Ovary (tissue), 10 donors: ENCODE measurements at places on chromosomes 2 and 18. TPM values are rescaled to one million over a fixed set of nuclear protein-coding genes. Genes with fewer than 3 reads are reported as not detected.

Gene ZBTB7C
- total RNA-seq, result 1.5 TPM

Gene MAT2A
- 128 TPM for total RNA-seq

Gene UGT1A8
- total RNA-seq, result not detected

Gene VWC2L
- 0.11 TPM for total RNA-seq

Gene TNFRSF11A
- total RNA-seq, result 1.4 TPM

Gene ST6GAL2
- not detected for total RNA-seq

DNA sequence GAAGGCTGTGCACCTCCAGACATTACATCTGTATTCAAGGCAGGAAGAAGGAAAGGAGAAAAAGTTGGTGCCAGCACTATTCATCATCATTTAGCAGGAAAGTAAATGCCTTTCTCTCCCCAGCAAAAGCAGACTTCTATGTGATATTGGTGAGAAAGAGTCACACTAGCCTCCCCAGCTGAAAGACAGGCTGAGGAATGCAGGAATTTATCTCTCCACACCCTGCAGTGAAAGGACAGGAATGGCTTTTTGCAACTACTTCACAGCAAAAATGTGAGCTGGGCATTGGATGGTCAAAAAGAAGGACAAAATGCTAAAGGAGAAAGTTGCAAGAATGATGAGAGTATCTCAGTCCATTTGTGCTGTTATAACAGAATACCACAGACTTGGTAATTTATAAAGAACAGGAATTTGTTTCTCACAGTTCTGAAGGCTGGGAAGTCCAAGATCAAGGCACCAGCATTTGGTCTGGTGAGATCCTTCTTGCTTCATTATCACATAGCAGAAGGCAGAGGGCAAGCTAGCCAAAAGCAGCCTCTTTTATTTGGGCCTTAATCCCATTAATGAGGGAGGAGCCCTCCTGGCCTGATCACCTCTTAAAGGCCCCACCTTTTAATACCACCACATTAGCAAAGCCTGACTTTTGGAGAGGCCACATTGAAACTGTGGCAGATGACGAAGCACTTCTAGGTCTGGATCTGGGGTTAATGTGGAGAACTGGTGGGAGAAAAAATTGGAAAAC, 388.1 kb upstream of the SLC14A2 start:
- DNase-seq, result no peak

GRCh38 chr2:154470376-154470775, 228.1 kb upstream of the KCNJ3 start:
- no peak for DNase-seq

GRCh38 chr2:1995987-1996386, 251.7 kb upstream of the PXDN start:
- DNase-seq, result no peak

- no peak for DNase-seq
Measured at GRCh38 chr2:94874277-94874997, 3.2 kb downstream of the TEKT4 start.

DNA sequence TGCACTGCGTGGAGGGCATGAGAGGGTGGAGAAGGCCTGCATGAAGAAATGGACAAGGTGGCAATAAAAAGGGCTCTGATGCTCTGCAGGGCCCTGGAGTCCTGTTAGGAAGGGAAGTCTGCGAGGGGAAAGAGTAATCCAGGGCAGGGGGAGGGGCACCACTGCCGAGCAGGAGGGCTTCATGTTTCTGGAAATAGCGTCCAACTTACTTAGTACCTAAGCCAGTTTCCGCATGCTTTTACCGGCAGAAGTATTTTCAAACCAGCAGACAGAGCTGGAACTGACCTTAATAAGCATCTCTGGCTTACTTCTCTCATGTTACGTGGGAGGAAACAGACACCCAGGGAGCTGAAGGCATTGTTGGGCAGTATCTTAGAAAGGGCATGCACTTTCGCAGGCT, 156.7 kb downstream of the GALNT14 start:
- DNase-seq, result peak; percentile 24

- DNase-seq, result no peak
Measured at GRCh38 chr2:126863336-126864015, 35.2 kb upstream of the TEX51 start.

DNA sequence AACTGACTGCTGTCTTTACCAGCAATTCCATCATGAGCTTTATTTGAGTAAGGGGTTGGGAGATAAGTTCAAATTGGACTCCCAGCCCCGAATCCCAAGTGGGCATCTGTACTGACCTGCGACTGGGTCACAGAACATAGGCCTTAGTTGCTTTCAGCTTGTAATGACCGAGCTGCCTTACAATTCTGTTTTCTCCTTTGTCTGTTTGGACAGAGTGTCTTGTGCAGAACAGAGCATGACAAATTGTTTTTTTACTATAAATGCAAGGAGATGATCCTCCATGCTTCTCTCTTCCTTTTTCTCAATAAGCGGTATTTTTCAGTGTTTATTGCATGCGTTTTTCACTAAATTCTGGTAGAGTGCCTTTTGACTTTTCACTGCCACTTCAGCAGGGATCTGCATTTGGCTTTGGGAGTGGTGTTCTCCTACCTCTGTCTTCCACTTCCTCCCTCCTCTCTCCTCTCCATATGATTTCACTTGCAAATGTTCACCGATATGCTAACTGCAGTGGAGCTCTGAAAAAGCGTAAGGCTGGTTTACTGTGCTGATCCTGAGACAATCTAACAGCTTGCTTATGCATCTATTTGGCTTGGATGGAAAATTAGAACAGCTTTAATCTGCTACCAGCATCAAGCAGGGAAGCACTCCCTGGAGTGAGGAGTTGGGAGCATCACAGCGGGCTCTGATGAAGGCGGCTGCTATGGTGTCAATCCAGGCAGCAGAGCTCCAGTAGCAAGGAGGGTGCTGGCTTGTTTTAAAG, 158.8 kb upstream of the SMIM21 start:
- DNase-seq, result no peak

DNA sequence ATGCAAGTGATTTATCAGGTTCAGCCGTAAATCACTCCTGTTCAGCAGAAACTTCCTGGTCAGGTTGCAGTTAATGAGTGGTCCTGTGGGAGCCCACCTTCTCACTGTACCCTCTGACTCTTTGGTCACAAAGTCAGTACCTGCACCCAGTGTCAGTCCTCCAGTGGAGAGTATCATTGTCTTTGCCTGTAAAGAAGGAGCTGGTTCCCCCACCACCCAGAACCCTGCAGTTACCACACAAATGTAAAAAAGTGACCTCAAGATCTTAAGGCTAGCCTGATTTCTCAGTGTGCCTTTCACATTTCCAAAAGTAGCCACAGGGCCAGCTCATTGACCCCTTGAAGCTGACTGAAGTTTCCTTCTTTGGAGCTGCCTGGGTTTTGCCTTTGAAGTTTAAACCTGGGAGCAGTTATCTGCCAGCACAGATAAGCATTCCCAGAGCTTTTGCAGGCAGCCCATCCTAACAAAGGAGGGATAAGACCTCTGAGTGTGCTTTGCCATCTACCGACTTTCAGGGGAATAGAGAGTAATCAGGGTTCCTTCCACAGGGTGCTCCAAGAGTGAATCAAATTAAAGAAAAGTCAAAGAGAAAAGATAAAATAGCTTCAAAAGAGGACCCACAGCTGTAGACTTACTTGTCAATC, 725.2 kb downstream of the CPS1 start:
- DNase-seq, result no peak

DNA sequence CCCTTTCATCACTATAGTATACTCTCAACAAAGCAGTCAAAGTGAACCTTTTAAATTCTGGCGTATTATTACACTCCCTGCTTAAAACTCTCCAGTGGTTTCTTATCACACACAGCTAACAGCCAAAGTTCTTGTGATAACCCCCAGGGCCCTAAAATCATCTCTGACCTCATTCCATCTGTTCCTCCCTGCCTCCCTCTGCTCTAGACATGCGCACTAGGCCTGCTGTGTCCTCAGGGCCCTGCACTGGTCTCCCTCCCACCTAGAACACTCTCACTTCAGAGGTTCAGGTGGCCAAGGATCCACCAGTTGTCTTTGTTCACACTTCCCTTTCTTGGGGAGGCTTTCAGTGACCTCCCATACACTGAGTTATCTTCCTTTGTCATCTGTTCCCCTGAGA, 603.4 kb downstream of the DSC3 start:
- no peak for DNase-seq

DNA sequence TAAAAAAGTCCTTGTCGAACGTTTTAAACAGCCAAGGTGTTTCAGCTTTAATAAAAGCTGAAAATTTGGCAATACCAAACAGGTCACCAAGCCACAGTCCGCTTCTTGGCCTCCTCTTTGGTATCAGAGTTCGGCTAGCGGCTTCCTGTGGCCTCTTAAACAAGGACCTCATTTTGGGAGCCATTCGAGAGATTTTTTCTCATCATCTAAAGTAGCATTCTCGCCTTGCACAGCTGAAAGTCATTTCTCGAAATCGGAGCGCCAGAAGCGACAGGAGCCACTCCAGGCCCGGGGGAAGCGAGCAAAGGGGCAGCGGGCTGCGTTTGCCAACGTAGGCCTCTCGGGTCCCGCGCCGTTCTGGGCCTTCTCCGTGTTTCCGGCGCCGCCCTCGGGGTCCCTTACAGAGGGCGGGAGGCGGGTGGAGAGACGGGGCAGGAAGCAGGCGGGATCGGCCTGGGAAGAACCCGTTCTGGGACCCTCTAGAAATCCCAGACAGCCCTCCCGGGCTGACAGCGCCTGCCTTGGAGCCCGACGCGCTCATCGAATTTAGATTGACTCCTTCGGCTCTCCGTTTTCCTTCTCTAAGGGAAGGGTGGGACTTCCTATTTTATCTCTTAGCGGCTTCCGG, 522 bp upstream of the ZNF407 start:
- DNase-seq, result peak; percentile 81

DNA sequence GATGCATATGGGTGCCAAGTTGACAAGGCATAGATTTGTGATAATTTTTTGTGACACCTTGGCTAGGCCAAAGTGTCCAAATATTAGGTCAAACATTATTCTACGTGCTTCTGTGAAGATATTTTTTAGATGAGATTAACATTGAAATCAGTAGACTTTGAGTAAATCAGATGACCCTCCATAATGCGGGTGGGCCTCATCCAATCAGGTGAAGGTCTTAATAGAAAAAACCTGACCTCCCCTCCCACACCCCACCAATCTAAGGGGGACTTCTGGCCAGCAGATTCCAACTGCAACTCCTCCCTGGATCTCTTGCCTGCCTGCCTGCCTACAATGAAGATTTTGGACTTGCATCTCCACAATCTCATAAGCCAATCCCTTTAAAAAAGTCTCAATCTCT, 118.8 kb upstream of the LMAN1 start:
- DNase-seq, result no peak

GRCh38 chr2:15788455-15788829, 151.9 kb upstream of the MYCN start:
- DNase-seq, result no peak
